ENCODE measurements at places on chromosomes 2 and 18.
A peak's percentile ranks its signal among the peaks of the same experiment; 100 is the strongest.

DNA sequence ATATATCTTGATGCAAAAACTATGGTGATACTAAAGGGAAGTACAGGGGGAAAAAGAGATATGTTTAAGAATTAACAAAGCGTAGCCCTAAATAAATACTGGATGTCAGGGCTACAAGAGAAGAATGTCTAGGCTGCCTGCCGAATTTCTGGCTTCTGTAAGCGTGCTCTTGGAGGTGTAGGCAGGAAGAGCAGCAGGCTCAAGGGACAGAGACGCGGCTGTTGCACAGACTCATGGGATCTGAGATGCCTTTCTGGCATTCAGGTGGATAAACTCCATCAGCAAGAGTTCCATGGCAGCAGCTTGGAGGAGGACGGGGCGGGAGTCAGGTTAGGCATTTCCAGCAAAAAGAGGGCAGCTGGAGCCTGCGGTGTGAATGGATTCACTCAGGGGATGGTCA lies 123.2 kb upstream of the TWIST2 start:
- no peak overlapping the region for H3K4me3 ChIP-seq
- H3K27ac ChIP-seq: no peak overlapping the region
- H3K4me1 ChIP-seq: peaks cover 32% of the 10 kb centered on the region
- H3K27me3 ChIP-seq: no peaks in the 10 kb centered on the region
- DNase-seq: no peak
- no peaks in the 10 kb centered on the region for H3K36me3 ChIP-seq

DNA sequence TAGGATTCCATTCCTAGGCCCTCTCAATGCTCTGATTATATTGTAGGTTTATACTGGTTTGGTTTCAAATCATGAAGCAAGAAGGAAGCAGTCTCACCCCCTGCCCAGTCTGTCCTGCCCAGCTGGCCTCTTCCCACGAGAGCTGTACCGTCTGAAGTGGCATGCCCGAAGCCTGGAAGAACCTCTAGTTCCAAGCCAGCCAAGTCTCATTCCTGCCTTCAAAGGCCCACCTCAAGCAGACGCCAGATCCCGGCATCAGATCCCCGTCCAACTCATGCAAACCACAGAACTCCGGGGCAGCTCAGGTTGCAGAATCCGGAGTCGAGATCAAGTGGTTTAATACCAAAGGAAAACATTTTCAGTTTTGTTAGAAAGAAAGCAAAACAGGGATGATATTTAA lies 234.4 kb downstream of the LPIN1 start:
- no peaks in the 10 kb centered on the region for H3K4me1 ChIP-seq
- H3K4me3 ChIP-seq: no peak overlapping the region

DNA sequence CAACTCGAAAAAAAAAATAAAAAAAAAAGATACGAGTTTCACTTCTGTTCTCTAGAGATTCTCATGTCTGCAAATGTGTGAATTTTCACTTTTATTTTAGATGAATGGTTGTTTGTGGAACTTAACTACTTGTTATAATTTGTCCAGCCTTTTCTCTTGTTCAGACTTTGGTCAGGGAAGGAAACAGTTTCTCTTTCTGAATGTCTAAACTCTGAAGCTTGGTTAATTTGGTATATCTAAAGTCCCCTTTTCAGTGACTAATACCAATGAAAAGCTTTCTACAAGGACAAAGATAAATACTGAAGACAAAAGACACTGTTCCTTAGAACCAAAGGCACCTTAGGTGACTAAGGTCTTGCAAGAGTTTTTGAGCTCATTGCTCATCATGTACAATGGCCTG lies 144.4 kb upstream of the PIEZO2 start:
- H3K36me3 ChIP-seq: no peaks in the 10 kb centered on the region
- DNase-seq: no peak
- H3K4me3 ChIP-seq: no peak overlapping the region
- no peaks in the 10 kb centered on the region for H3K4me1 ChIP-seq
- no peak overlapping the region for H3K27ac ChIP-seq

DNA sequence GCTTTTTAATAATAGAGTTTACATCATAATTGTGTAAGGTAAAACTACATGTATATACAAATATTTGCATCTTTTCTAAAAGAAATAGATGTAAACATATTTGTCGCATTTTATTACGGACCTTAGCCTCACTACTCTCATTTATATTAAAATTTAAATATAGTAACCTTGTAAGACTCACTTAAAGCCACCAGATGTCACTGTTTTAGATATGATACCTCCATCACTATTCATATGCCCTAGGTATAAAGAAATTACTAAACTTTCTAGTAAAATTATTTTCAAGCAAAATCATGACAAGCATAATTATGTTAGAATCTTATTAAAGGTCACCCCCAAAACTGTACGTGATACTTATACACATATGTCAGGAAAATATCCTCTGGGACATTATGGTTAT lies 674.3 kb upstream of the REG3G start:
- DNase-seq: no peak
- no peak overlapping the region for H3K4me3 ChIP-seq
- no peak overlapping the region for H3K27ac ChIP-seq
- no peaks in the 10 kb centered on the region for H3K4me1 ChIP-seq
- H3K36me3 ChIP-seq: no peaks in the 10 kb centered on the region

- no peak overlapping the region for H3K4me3 ChIP-seq
- no peak for DNase-seq
- no peak overlapping the region for H3K27ac ChIP-seq
- H3K36me3 ChIP-seq: no peaks in the 10 kb centered on the region
- no peaks in the 10 kb centered on the region for H3K4me1 ChIP-seq
These were observed 265.4 kb downstream of the ZNF385B start for GRCh38 chr2:179596018-179596417.

- no peak overlapping the region for H3K4me3 ChIP-seq
- H3K4me1 ChIP-seq: no peaks in the 10 kb centered on the region
- no peaks in the 10 kb centered on the region for H3K27me3 ChIP-seq
- peaks cover 26% of the 10 kb centered on the region for H3K36me3 ChIP-seq
- H3K27ac ChIP-seq: no peak overlapping the region
These were observed 47.8 kb downstream of the STK25 start for GRCh38 chr2:241460631-241461030.

DNA sequence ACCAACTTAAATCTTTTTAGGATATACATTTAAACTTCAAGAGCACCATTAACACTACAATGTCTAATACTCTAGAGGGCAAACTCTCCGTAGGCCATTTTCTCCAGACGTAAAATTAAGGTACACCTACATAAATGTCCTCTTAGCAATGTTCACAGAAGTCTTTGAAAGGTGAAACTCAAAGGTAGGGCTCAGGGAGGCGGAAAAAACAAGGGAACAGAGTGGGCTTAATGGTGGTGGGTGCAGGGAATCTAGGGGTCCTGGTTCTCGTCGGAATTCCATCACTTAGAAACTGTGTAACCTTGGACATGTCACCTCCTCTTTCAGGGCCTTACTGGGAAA lies 668 bp downstream of the NFU1 start:
- no peaks in the 10 kb centered on the region for H3K36me3 ChIP-seq
- peak overlapping the region; percentile 95 for H3K27ac ChIP-seq
- H3K4me1 ChIP-seq: peaks cover 5% of the 10 kb centered on the region
- H3K27me3 ChIP-seq: no peaks in the 10 kb centered on the region

DNA sequence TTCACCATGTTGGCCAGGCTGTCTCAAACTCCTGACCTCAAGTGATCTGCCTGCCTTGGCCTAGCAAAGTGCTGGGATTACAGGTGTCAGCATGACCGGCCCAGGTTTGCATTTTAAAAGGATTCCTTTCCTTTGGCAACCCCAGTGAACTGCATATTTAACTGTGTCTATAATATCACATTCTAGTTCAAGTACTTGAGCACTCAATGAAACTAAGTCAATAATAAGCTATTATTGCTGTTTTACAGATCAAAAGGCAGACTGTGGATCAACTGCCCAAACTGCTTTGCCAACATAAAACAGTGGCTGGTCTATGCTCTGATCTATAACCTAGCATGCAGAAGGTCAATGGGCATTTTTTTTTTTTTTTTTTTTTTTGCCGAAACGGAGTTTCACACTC lies 144.5 kb downstream of the USP34 start:
- no peak for DNase-seq
- H3K27ac ChIP-seq: no peak overlapping the region
- H3K36me3 ChIP-seq: peaks cover 60% of the 10 kb centered on the region
- no peak overlapping the region for H3K4me3 ChIP-seq

DNA sequence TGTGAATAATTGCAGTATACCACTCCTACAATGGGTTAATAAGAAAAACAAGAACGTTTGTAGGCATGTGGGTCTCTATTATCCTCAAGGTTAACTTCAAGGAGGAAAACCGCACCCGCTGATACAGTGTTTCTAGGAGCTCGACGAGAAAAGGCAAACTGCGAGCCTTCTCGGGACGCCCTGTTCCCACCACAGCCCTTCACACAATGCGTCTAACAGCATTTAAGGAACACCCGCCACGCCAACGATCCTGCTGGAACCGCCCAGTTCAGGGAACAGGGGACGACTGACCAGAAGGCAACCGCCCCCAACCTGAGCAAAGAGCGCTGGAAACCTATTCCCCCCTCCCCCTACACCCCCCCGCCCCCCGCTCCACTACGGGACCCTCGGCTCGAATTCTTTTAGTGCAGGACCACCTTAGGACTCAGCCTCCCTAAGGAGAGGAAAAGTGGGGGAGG lies 710 bp upstream of the TMSB10 start:
- H3K36me3 ChIP-seq: no peaks in the 10 kb centered on the region
- peak; percentile 91 for DNase-seq
- peak overlapping the region; percentile 98 for H3K4me3 ChIP-seq

DNA sequence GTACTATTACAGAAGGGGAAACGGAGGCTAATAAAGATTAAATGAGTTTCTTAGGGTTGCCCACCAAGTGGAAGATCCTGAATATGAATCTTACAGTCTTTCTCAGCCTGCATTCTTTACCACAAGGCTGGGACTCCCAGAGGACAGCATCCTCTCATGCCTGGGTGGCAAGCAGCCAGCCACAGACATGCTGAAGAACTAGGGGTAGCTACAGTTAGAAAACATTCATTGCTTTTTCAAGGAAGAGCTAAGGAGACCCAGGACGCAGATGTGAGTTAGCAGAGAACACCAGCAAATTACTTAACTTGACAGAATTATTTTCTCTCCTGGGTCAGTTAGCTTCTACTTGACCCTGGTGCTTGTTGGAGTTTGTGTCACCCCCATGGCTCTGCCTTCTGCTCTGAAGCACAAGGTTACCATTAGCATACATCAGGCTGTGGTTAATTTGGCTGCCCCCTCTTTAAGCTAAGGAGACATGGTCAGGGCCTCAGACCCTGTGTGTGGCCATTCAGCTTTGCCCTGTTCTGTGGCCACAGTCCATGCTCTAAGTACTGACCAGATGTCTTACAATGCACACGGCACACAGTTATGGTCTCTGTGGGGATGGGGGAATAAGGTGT lies 132.3 kb upstream of the TNP1 start:
- H3K27ac ChIP-seq: no peak overlapping the region
- no peak for DNase-seq
- H3K4me3 ChIP-seq: no peak overlapping the region
- no peaks in the 10 kb centered on the region for H3K27me3 ChIP-seq
- no peaks in the 10 kb centered on the region for H3K4me1 ChIP-seq

- H3K27ac ChIP-seq: no peak overlapping the region
- no peaks in the 10 kb centered on the region for H3K27me3 ChIP-seq
- DNase-seq: no peak
These were observed 114.8 kb downstream of the GALNT1 start for GRCh38 chr18:35696307-35696706.

GRCh38 chr18:50441016-50441415 lies 66.2 kb downstream of the SKA1 start:
- no peaks in the 10 kb centered on the region for H3K36me3 ChIP-seq
- no peaks in the 10 kb centered on the region for H3K4me1 ChIP-seq
- H3K27ac ChIP-seq: no peak overlapping the region
- DNase-seq: no peak
- H3K4me3 ChIP-seq: no peak overlapping the region

All from ascending aorta (tissue), 2 donors.